Fibroblast of skin of scalp (primary cell): ENCODE measurements at places on chromosomes 6 and 20.

GRCh38 chr20:8255945-8256632 is 124.0 kb downstream of the PLCB1 start:
- no peak for DNase-seq

GRCh38 chr20:32153771-32154170 is 44.3 kb downstream of the TM9SF4 start:
- no peak for DNase-seq

- DNase-seq = peak; percentile 90
Observed at GRCh38 chr6:129590408-129591022, 119.5 kb downstream of the ARHGAP18 start.

GRCh38 chr6:41538556-41539182 is 7.5 kb upstream of the FOXP4 start:
- no peak for DNase-seq

DNA sequence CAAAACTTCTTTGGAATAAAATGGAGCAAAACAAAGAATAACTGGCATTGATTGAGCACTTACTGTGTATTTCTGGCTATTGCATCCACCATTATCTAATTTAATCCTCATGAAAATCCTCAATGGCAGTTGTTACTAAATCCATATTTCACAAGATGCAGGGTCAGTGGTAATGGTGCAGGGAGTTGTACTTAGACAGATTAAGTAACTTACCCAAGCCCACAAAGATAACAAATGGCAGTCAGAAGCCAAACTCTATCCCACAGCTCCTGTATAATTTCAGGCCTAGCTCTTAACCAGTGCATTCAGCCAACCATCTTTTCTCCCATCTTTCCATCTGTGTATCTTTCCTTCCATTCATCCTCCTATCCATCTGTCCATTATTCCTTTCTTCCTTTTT is 29.3 kb upstream of the SSTR4 start:
- DNase-seq = no peak

DNA sequence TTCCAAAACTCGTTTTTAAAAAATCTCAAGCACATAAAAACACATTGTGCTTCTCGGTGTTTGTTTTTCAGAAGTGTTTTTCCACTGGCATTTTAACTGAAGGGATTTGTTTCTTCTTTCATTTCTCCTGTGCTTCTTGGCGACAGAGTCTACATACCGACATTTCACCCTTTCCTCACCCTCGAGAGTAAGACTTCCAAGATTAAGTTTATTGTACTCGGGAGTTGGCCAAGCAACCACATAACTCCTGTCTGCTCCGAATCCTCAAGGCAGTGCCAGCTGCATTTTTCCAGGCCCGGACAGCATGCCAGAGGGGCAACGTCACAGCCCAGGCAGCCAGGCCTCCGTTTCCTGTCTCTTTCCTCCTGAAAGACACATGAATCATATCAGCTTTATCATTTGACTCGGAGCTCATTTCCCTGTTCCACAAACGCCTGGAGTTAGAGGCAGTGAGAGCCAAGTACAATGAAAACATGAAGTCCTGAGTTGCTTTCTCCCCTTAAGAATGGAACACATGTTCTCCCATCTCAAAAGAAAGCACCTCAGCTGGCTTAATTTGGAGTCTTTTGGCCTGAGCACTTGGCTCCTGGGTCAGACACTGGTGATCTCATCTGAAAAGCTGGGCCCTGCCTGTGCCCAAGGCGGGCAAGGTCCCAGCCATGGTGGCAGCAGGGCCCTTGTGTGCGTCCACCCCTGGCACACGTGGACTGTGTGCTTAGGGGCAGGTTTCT is 23.2 kb upstream of the FAM50B start:
- peak; percentile 99 for DNase-seq

DNA sequence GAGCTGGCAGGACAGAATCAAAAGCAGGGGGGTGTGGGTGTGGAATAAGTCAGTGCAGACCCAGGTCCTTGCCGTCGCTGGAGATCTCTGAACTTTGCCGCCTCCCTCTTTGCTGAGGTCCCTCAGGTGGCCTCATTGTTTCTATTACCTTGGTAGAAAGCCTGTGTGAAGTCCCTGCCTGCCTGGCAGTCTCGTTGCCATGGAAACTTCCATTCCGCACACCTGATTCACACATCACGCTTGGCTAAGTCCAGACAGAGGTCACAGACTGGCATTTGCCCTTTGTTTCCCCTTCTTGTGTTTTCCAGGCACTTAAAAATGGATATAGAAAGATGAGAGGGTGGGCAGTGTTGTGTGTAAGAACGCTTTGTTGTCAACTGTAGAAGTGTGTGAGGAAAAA is 260.6 kb downstream of the PRL start:
- no peak for DNase-seq

- peak; percentile 36 for DNase-seq
Observed at GRCh38 chr6:157063176-157063905, 260.0 kb downstream of the TMEM242 start.

GRCh38 chr6:169528755-169529154 is 173.1 kb downstream of the WDR27 start:
- no peak for DNase-seq

GRCh38 chr6:46262928-46263706 is 92.3 kb upstream of the ENPP5 start:
- no peak for DNase-seq

DNA sequence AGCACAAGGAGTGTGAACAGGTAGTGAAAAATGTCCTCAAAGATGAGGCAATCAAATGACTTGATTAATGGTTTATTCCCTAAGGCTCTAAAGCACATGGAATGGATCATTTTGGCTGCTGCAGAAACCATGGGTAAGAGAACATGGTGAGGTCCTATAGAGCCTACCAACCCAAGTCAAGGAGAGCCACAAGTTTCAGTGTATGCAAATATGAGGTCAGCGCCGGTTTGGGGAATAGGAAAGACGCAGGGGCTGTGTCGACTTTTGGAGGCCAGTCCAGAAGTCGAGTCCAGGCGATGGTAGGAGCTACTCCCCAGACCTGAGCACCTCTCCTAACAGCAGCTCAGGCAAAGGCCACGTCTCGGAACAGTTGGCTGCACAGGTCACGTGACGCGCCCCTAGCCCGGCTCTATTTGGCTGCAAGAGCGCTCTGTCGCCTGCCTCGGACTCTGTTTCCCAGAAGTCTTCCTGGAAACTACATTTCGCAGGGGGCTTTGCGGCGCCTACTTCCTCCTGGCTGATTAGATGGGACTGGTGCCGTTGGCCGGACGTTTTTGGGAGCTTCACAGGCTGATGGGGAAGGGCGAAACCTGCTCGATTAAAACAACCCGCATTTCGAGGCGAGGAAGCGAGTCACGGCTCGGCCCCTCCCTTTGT is 74.4 kb upstream of the CHD6 start:
- peak; percentile 76 for DNase-seq

- no peak for DNase-seq
Observed at GRCh38 chr6:83767033-83767432, 58.1 kb upstream of the SNAP91 start.

DNA sequence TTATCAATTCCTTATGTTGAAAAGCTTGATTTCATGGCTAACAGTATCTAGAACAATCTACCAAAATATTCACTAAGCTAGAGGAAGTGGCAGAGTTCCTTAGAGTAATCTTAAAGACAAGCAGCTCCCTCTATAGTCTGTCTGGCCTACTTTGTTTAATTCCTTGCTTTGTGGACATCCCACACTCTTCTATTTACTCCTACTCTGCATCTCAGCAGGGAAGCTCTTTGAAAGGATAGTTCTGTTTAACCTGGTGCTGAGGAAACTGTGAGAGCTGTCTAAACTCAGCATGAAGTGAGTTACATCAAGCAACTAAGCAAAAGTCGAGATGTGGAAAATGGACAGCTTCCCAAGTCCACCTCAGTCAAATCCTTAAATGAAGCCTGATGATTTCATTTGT is 4.3 kb downstream of the REV3L start:
- DNase-seq = peak; percentile 64

GRCh38 chr6:150627154-150627553 is 27.5 kb downstream of the PLEKHG1 start:
- no peak for DNase-seq

DNA sequence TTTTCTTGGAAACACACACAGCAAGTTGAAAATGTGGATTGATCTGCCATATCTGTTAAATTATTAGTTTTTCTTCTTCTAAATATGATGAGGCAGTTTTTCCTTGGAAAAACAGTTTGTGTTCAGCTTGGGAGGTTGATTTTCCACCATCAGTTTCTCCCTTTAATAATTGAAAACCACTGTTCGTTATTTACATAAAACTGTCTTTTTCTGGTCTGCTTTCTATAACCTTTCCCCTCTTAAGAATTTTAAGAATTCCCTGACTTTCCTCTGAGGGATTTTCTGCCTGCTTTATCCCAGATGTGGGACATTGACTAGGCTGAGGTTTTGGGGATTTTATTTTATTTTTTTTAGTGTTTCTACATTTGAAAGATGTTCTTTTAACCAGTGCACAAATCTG is 27.2 kb downstream of the DSE start:
- peak; percentile 88 for DNase-seq

DNA sequence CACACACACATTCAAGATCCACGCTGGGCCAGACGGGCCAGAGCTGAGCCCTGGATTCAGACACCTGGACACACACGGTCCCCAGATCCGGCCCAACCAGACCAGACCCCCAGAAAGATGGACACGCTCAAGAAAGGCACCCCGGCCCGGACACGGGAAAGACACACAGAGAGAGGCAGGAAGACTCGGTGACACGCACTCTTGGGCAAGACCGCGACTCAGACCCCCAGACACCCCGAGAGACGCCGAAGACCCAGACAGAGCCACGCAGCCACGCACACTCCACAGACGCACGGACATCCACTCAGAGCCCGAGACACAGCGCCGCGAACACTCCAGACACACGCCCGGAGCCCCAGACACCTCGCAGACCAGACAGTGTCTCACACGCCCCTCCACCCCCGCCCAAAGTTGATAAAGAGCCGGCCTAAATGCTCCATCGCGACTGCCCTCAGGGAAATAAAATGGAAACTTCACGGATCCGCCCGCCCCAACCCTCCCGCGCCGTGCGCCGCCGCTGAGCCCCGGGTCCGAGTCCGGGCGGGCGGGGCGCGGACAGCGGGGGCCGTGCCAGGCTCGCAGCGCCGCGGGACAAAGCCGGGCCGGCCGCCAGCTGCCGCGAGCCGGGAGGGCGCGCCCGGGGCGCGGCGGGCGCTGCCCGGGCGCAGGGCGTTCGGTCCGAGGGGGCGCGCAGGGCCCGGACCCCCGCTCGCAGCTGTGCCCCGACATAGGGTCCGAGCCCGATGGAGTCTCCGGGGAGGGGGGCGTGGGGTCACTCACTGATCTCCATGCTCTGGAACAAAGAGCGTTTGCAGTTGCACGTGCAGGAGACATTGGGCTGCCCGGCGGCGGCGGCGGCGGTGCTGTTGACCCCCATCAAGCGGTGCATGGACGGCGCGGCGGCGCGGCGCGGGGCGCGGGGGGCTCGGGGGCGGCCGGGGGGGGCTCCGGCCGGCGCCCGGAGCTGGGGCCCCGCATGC is 831 bp downstream of the PMEPA1 start:
- DNase-seq = peak; percentile 23

DNA sequence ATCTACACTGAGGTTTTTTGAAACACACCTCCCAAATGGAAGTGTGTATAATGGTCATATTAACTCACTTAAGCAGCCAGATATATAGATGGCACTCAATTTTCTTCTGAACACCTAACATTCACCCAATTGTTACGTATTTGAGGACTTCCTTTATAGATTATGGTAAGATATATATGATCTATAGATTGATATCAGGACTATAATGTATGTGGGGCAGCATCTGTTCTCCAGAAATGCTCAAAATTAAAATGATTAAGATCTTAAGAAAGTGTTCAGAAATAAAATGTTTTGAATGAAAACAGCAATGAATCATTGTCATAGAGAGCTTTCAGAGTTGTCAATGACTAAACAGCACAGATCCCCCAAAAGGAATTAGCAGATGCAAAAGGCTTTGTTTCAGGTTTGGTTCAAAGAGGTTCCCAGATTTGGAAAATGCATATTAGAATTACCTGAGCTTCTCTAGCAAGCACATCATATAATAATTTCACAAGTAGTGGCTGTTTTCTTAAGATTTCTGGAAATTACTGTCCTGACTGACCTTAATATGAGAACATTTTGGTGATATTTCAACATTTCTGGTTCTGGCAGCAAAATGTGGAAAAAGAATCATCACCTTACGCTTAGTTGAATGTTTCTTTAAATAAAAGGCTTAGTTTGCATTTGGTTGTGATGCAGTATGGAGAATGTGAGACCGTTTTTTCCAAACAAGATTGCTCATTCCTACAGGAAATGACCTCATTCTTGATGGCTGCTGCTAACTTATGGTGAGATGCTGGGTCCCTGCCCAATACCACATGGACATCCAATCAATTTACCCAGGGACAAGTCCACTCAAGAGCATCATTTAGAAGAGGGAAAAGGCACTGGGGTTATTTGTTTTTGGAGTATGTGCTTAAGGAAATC is 31.5 kb downstream of the TRAF3IP2 start:
- DNase-seq = peak; percentile 89
